Heart right ventricle (tissue), 16 donors: ENCODE measurements at places on chromosomes 6 and 20. TPM values are rescaled to one million over a fixed set of nuclear protein-coding genes. Genes with fewer than 3 reads are reported as not detected.

GRCh38 chr6:154773610-154774089, 40.4 kb downstream of the SCAF8 start:
- peaks cover 4% of the 10 kb centered on the region for H3K36me3 ChIP-seq
- H3K4me1 ChIP-seq: peaks cover 14% of the 10 kb centered on the region
- H3K4me3 ChIP-seq: no peak overlapping the region
- H3K27ac ChIP-seq: no peak overlapping the region
- no peaks in the 10 kb centered on the region for H3K27me3 ChIP-seq

Gene CYB5R4
- total RNA-seq: 15.5 TPM

GRCh38 chr6:27851440-27851839, 60.8 kb downstream of the OR2B2 start:
- DNase-seq: no peak
- H3K4me3 ChIP-seq: no peak overlapping the region
- H3K27ac ChIP-seq: no peak overlapping the region
- H3K4me1 ChIP-seq: no peaks in the 10 kb centered on the region

GRCh38 chr6:116206231-116206903, 47.5 kb downstream of the TSPYL4 start:
- H3K27me3 ChIP-seq: no peaks in the 10 kb centered on the region
- no peak for DNase-seq
- no peak overlapping the region for H3K4me3 ChIP-seq
- peaks cover 4% of the 10 kb centered on the region for H3K4me1 ChIP-seq

DNA sequence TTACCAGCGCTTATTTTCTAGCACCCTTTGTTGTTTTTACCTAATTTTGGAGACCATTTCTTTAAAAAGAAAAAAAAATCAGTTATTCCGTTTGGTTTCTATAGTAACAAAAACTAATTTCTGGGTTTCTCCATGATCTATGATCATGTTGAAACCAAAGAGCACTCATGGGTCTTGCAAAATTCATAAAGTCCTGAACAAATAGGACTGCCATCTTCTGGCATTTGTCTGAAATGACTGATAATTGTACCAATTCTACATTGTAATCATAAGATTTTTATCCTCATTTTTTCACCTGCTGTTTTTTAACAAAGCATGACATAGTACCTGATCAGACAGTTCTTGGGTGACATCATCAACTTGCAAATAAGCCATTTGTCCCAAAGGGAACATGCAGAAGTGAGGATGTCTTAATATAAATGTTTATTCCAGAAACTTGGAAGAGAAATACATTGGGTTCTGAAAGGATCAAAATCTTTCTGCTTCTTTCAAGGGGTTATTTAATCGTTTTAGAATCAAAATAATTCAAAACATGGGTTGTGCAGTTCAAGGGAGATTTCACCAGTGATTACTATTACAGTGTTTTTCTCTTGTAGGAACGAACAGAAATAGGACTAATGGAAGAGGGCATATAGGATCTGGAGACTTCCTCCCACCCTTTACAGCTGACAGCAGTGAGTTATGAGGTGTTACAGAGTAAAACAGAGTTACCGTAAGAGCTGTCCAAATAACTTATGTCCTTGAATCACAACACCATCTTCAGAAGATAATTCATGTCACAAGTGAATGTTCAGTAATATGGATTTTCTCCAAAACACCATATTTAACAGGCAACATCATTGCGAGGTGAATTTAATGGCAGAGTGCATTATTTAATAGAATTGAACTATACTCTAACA, 87.1 kb upstream of the GJE1 start:
- no peak overlapping the region for H3K4me3 ChIP-seq
- no peaks in the 10 kb centered on the region for H3K36me3 ChIP-seq
- DNase-seq: no peak
- H3K27ac ChIP-seq: no peak overlapping the region

Gene ENPP3
- 0.15 TPM for total RNA-seq

GRCh38 chr20:23374441-23374840, 12.5 kb downstream of the GZF1 start:
- H3K4me1 ChIP-seq: no peaks in the 10 kb centered on the region
- peaks cover 34% of the 10 kb centered on the region for H3K36me3 ChIP-seq
- no peaks in the 10 kb centered on the region for H3K27me3 ChIP-seq
- no peak for DNase-seq
- H3K4me3 ChIP-seq: no peak overlapping the region
- H3K27ac ChIP-seq: no peak overlapping the region

DNA sequence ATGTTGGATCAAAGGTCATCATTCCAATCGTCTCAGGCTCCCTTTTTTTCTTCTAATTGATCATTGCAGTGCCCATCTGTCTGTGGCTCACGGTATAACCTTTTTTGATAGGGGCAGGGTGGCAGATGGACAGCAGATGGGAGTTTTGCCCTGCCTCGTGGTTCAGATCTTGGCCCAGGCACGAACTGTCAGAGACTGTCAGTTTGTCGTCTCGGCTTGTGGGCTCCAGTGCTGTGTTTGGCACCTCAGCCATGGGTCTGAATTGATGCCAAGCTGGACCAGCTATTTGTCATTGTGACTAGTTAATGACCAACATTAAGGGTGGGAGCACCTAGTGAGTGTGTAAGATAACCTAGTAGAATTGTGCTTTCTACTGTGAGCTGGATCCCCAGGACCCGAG, 197.6 kb downstream of the PRL start:
- H3K4me1 ChIP-seq: peaks cover 9% of the 10 kb centered on the region
- no peak overlapping the region for H3K27ac ChIP-seq
- DNase-seq: no peak
- H3K36me3 ChIP-seq: no peaks in the 10 kb centered on the region

Gene SIRPB1
- 0.37 TPM for total RNA-seq

Gene NRSN2
- total RNA-seq: 12.1 TPM
